Stimulated activated CD4-positive, alpha-beta T cell treated with anti-CD3 and anti-CD28 coated beads, Interleukin-4, amount 100 ng/mL, for 24 hours (primary cell): ENCODE measurements at places on chromosomes 7 and 10.

DNA sequence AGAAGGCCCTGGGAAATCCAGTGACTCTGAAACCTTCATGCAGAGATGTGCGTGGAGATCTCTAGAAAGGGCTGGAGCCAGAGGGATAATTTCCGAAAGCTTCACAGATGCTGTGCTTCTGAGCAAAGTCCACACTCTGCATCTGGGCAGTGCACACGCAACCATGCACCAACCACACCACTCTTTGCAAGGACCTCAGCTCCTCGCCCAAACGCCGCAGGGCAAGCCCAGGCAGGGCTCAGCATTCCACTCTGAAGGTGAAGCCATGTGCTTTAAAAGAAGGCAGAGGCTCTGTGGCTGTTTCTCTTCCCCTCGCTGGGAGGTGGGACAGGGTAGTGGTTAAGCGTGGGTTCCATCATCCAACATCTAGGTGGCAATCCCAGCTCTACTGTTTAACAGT lies 48.4 kb downstream of the ASB13 start:
- DNase-seq, result no peak

GRCh38 chr7:150502519-150502918 lies 12.2 kb upstream of the GIMAP7 start:
- no peak for DNase-seq

DNA sequence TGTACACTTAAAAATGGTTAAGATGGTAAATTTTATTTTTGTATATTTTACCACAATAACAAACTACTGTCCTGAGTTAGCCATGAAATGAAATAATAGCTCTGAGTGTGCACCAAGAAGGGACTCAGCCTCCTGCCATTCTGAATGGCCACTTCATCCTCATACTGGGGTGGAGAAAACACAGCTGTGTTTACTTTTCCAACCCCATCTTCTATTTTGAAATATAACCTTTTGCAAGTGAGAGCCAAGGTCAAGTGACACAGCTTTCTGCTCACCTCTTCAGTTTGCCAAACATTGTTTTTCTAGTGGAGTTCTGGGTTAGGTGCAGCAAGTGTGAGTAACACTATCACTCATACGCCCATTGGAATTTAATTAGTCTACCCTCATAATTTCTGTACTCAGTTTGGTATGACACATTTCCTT lies 107.4 kb upstream of the GLCCI1 start:
- DNase-seq, result no peak

- no peak for DNase-seq
Measured at GRCh38 chr7:113562801-113563200, 356.0 kb downstream of the PPP1R3A start.

DNA sequence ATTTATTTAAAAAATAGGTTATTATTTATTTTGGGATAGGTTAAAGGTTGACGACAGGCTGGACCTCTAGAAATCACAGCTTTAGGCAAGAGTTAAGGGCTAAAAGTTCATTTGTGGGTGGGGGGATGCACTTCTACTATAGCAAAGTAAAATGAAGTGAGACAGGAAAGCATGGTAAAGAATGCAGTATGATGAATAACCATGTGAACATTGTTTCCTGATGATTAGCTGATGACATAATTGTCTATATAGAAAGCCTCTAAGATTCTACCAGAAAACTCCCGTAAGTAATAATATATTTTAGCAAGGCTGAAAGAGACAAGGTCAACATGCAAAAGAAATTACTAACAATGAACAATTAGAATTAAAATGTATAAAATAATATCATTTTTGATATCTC lies 25.7 kb upstream of the PRSS37 start:
- DNase-seq, result no peak

DNA sequence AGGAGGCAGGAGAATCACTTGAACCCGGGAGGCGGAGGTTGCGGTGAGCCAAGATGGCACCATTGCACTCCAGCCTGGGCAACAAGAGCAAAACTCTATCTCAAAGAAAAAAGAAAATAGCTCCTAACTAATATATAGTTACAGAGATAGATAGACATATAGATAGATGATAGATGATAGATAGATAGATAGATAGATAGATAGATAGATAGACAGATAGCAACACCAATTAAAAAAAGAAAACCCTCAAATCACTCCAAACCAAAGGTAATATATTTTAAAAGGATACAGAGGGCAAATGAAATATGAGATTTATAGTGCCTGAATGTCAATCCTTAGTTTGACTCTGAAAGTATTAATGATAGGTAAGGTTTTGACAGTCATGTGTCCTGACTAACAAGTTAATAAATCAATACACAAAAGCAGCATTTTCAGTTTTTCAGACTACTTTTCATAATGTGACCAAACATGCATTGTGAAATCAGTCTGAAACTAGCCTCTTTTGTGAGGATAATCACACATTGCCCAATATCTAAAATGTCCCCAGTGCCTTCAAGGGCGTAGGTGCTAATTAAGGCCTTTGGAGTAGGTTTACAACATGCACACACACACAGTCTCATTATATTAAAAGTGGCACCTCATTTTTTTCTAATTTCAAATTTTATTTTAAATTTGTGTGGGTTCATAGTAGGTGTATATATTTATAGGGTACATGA lies 61.2 kb downstream of the BPGM start:
- no peak for DNase-seq

GRCh38 chr7:70612811-70613210 lies 519.1 kb upstream of the GALNT17 start:
- no peak for DNase-seq

DNA sequence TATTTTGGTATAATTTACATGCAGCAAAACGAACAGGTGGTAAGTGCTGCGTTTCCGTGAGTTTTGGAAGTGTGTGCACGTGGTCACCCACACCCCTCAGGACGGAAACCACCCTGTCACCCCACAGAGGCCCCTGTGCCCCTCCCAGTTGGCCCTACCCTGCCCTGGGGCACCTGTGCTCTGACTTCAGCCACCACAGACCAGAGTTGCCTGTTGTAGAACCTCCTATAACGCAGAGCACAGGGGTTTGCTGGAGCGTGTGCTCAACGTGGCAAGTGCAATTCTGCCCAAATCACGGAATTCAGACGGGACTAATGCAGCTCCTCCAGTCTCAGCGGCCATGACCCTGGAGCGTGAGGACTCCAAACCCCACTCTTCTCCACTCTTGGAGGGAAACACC lies 9.6 kb upstream of the CFAP46 start:
- no peak for DNase-seq

- no peak for DNase-seq
Measured at GRCh38 chr7:73439410-73439704, 5.8 kb downstream of the FZD9 start.

- DNase-seq, result no peak
Measured at GRCh38 chr7:26964156-26964808, 99.9 kb upstream of the SKAP2 start.

DNA sequence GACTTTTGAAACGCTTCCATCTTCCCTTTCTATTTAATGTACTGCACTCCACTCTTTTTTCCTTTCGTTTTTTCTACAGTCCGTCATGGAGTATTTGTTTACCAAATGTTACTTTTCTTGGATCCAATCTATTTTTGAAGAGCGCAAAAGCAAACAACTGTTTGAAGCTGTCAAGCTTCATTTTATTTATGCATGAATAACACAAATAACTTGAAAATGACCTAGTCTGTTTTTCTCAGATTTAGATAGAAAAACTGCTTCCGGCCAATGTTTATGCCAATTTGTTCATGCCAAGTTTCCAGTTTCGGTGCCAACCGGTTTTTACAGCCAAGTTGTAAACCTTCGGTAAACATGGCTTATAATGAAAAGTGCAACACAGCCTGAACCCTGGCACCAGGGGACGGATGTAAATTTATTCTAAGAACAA lies 150.9 kb upstream of the KLF6 start:
- no peak for DNase-seq

- DNase-seq, result no peak
Measured at GRCh38 chr10:119401671-119402395, 140.7 kb downstream of the RGS10 start.

DNA sequence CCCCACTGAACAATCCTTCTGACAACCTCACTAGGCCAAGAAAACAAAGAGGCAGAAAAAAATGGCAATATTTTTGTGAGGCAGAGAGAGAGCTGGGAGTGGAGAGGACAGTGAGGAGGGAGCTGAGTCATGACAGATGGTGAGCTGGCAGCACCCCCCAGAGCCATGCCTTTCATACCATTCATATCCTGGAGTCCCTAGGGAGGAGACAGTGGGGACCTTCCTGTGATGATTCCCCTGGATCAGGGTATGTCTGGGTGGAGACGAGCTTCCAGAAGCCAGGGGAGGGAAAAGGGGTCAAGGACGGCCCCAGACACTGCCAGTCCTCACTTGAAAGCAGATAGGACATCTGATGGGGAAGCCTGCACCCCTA lies 160.5 kb downstream of the ADAM12 start:
- DNase-seq, result no peak

- DNase-seq, result no peak
Measured at GRCh38 chr7:67813621-67814292, 817.1 kb downstream of the TYW1 start.

DNA sequence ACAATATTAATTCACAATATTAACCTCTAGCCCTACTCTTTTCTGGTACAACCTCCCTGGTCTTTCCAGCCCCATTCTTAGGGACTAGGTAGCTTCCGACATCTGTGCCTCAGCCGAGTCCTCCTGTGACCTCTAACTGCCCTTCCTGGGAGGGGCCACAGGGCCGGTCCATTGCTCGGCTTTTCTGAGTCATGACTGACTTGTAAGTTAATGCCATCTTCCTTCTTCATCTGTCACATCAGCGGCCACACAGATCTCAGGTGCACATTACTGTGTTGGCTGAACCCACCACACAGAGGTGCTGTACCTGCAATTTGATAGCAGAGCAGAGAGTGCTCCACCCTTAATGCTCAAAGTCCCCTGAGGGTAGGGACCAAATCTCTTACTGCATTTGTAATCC lies 4.1 kb upstream of the CPA4 start:
- DNase-seq, result no peak

- no peak for DNase-seq
Measured at GRCh38 chr10:856416-857157, 74.9 kb downstream of the LARP4B start.

DNA sequence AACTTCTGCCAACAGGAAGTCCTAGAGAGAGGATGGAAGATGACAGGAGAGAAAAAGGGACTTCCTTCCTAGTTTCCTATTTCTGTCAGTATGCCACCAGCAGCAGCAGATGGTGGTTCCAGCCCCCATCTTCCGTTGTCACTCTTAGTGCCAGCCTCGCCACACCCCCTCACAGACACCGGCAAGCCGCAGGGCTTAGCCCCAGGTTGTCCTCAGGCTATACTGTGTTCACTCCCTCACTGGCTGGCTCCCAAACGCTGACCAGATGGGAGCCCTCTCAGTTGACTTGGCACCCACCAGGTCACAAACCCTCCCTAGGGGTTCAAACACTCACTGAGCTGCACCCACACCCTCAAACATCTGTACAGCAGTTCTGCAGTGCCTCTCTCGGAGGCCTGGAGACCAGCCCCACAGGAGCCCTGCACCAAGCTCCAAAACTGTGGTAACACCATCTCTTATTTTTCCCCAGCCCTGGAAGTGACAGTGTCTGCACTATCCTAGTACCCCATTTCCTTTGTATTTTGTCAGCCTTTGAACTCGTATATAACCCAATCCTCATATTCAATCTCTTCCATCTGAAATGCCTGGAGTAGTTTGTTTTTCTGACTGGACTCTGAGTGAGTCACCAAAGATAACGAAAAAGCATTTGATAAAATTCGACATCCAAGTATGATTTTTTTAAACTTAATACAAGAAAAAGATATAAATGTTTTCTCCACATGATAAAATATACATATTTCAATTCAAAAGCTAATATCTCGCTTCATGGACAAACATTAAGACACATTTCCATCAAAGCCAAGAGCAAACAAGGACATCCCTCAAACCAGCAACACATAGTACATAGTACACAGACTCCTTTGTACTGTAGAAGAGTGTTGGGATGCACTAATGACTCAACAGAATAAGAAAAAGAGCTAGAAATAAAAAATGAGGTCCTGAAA lies 34.5 kb downstream of the SMURF1 start:
- DNase-seq, result no peak

- DNase-seq, result no peak
Measured at GRCh38 chr10:122290833-122291532, 19.9 kb downstream of the BTBD16 start.

GRCh38 chr7:64045301-64046040 lies at the start of gene ZNF727:
Gene ZNF727, plus strand, starts transcription at chr7:64045434. Its CDS starts 188 bp downstream, at chr7:64045622.
- no peak for DNase-seq

DNA sequence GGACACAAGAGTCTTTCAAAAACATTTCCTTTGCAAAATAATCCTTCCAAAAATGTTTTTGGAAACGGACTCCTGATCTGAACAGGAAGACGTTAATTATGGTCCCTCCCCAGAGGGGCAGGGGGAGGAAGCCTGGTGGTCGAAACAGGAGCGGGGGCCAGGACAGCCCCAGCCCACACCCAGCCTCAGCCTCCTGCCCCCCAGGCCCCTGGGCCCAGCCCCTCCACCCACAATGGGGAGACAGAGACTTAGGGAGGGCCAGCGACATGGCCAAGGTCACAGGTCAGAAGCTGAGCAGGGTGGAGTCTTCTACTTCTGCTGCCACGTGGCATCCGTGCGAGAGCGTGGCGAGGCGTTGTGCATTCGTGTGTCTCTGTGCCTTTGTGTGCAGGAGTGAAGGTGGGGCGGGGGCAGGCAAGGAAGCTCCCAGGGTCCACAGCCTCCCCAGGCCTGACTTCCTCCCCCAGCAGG lies 14.0 kb upstream of the GRIFIN start:
- no peak for DNase-seq

- no peak for DNase-seq
Measured at GRCh38 chr10:123571978-123572377, 94.2 kb upstream of the GPR26 start.

GRCh38 chr7:28778786-28779185 lies 179.3 kb downstream of the TRIL start:
- no peak for DNase-seq

DNA sequence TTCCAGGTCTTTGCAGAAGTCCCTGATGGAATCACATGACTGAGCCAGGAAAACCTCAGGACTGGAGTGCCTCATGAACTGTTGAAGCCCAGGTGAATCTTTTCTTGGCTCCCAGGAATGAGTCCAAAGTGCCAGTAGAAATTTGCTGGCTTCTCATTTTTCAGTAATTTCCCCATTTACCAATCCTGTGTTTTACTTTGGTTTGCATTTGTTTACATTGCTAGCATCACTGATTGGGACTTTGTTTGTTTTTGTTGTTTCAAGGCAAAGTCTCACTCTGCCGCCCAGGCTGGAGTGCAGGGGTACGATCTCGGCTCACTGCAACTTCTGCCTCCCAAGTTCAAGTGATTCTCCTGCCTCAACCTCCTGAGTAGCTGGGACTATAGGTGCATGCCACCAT lies 1.6 kb upstream of the ZNF12 start:
- no peak for DNase-seq

- DNase-seq, result no peak
Measured at GRCh38 chr10:26637521-26638275, 59.8 kb upstream of the PDSS1 start.

GRCh38 chr10:22825841-22826240 lies 102.0 kb upstream of the ARMC3 start:
- DNase-seq, result no peak

- no peak for DNase-seq
Measured at GRCh38 chr7:48458701-48459524, 287.7 kb downstream of the ABCA13 start.

DNA sequence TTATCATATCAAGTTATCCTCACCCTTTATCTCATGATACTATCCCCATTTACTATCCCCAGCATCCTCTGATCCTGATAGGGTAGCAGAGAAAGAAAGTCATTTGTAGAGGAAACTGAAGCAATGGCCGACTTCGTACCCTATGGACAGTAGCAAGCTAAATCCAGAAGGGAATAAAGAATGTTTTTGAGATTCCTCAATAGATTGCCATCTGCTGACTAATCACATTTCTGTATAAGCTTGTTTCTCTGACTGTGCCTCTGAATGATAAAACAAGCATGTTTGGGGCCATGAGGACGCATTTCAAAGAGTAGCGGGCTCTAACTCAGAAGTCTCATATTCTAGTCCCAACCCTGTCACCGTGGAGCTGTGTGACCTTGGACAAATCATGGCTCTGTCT lies 13.2 kb upstream of the FAM107B start:
- DNase-seq, result no peak
